ENCODE measurements at places on chromosomes 1 and 21.

GRCh38 chr1:8070381-8070811 is 44.3 kb upstream of the ERRFI1 start:
- no peak for DNase-seq

DNA sequence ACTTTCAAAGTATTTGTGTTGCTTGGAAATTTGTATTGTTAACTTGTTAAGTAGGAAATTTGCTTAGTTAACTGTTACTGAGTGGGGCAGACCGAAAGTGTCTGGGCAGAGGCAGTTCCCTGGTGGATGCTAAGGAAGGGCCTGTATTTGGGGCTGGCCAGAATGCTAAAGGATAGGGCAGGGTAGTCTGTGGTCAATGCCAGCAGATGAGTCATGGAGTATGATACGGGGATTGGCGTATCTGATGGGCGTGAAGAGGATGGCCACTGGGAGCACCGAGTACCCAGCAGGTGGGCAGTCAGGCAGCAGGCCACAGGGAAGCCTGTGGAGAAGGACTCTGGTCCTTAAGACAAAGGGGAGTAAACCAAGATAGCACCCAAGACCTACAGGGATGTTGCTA is 46.6 kb upstream of the SCAF4 start:
- DNase-seq, result no peak

DNA sequence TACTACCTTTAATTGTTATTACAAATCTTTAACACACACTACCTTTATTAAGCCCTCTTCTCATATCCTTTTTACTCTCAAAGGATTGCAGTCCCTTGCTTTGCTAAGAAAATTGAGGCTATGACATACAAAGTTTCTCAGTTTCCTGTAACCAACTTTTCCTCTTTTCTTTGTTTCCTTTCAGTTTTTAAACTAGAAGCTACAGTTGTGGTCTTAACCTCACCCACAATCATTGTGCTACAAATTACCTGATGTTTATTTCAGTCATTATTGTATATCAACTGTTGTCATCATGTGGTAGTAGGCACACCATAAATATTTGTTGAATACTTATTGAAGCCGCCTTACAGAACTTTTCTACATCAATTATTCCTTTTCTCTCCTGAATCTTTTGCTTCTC is 51.8 kb downstream of the SLAMF6 start:
- no peak for DNase-seq

DNA sequence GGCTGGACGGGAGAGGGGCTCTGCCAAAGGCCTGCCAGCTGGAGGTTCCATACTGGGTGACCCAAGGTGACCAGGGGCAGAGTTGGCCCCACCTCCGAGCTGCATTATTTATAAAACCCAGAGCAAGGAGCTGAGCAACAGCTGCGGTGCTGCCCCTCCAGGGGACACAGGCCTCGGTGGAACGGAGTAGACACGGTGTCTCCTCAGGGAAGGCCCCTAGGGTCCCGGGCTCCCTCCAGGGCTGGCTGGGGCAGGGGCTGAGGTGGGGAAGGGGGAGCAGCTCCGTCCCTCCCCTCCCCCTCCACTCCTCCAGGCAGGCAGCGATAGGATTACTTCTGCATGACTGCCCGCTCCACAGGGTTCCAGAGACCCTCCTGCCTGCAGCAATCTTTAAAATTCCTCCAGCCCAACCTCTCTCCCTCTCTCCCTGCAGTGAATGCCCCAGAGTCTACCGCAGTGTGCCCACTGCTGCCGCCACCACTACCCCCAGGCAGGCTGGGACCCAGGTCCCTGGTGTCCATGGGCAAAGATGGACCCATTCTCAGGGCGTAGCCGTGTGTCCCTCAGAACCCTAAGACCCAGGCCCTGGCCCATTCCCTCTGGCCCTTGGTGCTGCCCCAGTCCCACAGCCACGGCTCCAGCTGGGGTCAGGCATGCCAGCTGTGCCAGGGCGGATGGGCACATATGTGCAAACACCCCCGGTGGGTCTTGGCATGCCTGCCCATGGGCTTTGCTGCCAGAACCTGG is 10.8 kb downstream of the AHDC1 start:
- no peak for DNase-seq

DNA sequence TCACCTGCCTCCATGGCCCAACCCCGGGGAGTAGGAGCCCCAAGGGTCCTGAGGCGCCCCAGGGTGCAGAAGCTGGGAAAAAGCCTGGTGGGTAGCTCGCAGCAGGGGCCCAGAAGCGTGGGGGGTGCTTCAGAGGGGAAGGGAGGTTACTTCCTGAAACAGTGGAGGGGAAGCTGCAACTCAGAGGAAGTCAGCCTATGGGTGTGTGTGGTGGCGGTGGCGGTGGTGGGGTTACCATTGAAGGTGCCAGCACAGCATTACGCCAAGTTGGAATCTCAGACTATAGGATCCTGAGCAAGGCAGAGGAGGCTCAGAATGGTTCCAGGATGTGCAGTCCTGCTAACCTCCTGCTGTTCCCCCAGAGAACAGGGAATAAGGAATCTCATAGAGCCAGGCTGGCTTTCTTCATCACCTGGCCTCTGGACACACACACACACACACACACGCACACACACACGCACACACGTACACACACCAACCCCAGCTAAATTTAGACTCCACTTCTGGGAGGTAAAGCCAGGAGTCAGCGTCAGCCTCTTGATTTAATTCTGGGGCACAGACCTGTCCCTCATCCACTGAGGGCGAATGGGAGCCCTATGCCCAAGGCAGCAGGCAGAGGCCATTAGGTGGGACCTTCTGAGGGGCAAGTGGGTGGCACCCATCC is 1.3 kb downstream of the DENND4B start:
- no peak for DNase-seq

GRCh38 chr1:55474168-55474786 is 259.1 kb upstream of the USP24 start:
- no peak for DNase-seq

DNA sequence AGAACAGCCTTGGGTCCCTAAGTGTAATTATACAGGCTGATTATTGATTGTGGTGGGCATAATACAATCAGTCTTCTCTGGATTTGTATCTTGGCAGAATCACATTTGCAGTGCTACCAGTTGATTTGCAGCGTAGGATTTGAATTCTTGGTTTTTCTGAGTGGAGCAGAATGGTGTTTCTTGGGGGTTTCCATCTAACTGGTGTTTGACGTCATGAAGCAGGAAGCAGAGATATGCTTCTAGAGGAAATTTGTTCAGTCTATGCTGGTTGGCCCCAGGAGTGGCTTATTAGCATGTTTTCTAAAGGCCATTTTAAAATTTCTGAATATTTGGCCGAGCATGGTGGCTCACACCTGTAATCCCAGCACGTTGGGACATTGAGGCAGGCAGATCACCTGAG is 3.4 kb downstream of the CTTNBP2NL start:
- DNase-seq, result no peak

- no peak for DNase-seq
Measured at GRCh38 chr1:222911866-222912265, 97.0 kb downstream of the DISP1 start.

DNA sequence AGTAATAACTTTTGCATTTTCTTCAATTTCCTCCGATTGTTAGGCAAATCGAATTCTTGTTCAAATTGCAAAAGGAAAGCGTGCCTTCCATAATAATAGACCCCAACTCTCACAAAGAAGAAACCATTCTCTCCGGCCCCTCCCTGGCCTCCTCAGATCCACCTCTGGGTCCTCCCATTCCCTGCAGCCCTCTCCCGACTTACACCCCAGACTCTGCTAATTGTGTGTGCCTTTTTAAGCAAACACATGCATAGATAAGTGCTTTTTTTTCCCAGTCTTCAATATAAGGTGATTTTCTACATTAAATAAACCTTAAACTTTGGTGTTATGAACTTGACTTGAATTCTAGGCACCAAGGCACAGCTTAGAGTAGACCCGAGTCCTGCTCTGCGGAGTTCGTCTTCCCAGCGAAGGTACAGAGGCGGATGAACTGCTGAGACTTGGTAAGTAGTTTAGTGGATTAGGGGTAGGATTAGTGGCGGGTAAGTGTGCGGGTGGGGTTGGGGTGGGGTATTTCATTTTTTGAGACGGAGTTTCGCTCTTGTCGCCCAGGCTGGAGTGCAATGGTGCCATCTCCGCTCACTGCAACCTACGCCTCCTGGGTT is 1.5 kb downstream of the L1TD1 start:
- no peak for DNase-seq

- DNase-seq, result no peak
Measured at GRCh38 chr1:39754026-39754570, 15.4 kb downstream of the PPIE start.

DNA sequence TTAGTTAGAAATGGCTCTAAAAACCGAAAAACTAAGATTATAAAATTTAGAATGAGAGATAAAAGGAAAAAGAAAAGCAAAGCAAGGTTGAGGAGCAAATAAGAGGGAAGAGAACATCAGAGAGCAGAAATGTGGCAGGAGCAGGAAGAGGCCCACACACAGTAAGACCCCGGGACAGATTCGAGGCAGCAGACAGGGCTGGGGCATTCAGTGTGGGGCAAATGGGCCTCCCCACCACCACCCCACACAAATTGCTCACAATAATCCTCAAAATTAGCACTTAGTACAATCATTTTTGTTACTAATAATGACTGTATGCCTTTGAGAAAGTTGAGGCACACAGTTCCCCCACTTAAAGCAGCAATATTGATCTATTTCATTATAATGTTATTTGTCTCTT is 17.1 kb upstream of the SLC44A3 start:
- DNase-seq, result no peak

DNA sequence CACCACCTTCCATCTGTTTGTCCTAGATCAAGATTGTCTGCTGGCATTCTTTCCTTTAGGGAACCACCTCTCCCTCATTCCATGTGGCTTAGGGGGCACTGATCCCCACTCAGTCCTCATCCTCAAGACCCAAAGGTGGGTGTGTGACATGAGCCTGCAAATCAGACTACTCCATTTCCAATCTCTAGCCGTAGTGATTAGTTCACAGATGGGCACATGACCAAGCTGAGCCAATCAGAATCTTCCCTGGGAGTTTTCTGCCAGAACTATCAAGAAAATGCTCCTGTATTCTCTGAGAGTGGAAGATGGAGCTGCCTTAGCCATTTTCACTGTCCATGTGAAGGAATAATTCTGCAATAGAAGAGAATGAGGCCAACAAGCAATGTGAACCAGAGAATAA is 19.3 kb upstream of the PTPRF start:
- no peak for DNase-seq

- no peak for DNase-seq
Measured at GRCh38 chr1:40423264-40423642, 27.0 kb upstream of the ZFP69B start.

GRCh38 chr1:51600529-51600928 is 16.4 kb upstream of the OSBPL9 start:
- no peak for DNase-seq

DNA sequence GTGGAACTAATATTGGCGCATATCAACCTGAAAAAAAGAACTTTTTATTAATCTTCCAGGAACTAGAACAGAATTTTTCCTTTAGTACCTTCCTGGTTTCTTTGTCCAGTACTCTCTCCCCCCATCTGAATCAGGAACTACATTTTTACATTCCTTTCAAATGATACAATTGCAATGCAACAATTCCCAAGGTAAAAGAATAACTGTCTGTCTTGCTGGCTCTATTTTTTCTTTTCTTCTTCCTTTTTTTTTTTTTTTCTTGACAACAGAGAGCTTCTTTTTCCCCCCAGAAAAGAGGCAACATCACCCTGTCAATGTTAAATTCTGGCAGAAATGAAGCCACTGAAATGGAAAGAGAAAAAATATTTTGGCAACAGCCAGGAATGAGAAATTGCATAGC is 4.5 kb upstream of the CD101 start:
- no peak for DNase-seq

DNA sequence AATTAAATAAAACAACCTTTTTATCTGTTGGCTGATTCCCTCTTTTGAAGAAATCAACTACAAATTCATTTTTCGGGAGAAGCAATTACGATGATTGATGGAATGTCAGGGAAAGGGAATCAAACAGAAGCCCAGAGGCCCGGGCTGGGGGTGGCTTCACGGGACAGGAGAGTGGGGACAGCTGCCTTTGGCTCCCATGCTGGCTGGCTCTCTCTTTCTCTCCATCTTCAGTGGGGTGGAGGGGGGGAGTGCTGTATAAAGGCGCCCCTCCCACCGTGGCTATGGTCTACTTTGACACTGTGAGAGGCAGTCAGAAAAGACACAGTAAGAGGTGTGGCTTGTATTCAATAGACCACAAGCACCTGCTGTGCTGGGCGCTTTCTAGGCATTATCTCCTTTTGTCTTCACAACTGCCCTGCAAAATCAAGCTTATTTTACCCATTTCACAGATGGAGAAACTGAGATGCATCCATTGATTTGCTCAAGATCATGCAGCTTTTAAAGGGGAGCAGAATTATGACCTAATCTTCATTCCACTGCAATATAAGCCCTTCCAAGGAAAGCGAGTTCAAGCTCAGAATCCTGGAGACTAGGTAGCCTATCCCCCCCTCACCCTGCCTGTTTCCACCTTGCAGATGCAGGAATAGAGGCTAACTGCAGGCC is 92.9 kb downstream of the GRIK3 start:
- no peak for DNase-seq

- DNase-seq, result no peak
Measured at GRCh38 chr1:164296172-164296571, 262.8 kb upstream of the PBX1 start.

GRCh38 chr1:170665629-170666028 is 1.7 kb downstream of the PRRX1 start:
- no peak for DNase-seq

GRCh38 chr21:26047279-26047967 is 123.1 kb downstream of the APP start:
- DNase-seq, result no peak

DNA sequence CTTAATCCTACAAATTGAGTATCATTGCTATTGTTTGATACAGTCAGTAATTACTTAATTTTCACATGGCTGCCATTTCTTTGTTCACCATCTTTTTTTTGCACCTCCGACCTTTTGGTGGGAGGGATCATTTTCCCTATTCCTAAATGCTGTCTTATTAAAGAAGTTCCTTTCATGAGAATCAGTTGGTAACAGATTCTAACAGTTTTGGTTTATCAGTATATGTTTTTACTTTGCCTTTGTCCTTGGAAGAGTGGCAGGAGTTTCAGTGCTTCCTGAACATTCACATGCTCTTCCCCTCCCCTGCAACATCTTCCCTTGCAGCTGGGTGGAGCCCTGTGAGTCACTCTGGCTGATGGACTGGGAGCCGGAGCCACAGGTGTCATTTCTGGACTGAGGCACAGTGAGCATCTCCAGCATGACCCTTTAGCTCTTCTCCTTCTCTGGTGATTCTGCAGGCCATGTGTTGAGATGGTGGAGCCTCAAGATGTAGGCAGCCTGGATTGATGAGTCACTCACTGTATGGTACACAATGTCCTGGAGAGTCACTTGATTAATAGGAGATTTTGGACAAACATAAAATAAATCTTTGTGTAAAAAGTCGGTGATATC is 217.7 kb downstream of the URB2 start:
- DNase-seq, result no peak

Data from cortex of kidney (tissue), 1 donor.